ENCODE measurements at places on chromosomes 6 and 20.

DNA sequence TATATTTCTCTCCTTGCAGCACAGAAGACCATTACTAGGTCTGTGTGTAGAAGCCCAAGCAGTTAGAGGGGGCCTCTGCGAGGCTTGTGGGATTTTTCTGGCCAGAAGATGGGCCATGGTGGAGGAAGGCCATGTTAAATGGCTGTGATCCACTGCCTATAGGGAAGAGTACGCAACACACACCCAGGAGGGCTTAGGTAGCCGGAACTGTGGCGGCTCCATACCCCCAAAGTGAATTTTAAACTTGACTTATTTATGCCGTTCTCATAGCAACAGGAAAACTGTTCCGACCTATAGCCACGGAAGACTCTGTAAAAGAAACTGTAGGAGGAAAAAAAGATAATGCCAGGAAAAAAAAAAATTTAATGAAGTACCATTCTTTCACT lies 69.5 kb downstream of the SLX4IP start:
- no peak for DNase-seq

DNA sequence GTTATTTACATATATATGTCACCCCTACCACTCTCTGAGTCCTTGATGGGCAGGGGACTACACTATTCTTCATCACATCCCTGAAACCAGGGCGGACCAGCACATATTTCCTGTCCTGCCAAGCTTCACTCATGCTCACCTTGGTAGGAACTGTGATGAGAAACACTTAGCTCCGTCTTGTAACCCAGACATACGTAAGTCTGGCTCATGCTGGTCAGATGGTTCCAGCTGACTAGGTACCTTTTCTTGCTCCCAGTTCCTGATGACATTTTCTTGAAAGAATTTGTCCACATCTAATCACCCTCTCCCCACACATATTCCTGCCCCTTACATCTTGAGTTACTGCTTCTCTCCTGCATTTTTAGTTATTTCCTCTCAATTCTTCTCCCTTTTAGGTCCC lies 122.2 kb upstream of the MYLIP start:
- DNase-seq = no peak

- DNase-seq = no peak
Measured at GRCh38 chr6:79710127-79710526, 79.0 kb downstream of the SH3BGRL2 start.

- no peak for DNase-seq
Measured at GRCh38 chr6:20416567-20417345, 15.1 kb downstream of the E2F3 start.

DNA sequence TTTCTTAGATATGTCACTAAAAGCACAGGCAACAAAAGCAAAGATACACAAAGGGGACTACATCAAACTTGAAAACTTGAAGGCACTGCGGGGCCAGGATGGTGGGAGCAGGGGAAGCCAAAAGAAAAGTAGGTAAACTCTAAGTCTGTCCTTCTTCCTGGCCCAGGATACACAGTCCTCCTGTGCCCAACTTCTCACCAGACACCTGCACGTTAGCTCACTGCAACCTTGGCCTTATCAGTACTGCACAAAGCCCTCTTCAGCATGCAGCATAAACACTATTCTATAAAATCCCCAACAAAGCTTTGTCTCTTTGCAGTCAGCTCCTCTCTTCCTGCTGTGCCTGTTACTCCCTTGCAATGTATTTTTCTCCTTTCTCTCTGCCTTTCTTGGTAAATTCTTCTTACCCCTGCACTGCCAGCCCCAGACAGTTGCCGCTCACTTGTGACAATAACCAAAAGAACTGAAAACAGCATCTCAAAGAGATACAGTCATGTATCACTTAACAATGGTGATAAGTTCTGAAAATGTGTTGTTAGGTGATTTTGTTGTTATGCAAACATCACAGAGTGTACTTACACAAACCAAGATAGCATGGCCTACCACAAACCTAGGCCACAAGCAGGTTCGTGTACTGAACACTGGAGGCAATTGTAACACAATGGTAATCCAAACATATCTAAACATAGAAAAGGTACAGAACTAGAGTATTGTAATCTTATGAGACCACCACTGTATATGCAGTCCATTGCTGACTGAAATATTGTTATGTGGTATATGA lies 51.2 kb downstream of the NINL start:
- DNase-seq = peak; percentile 29

DNA sequence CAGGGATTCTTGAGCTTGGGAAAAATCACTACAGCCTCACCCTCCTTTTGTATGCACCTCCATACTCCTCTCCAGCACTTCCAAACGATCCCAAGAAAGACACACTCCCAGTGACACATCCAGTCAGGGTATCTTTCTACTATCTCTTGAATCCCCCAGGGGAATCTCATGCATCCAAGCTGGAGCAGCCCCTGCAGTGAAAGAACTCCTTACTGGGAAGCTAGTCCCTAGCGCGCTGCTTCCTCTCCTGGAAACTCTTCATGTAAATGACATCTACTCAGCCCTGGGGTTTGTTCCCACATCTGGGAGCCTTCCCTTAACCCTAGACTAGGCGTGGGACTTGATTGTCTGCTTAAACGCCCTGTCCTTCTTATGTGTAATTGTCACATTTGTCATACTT lies 329.1 kb upstream of the QKI start:
- DNase-seq = no peak

DNA sequence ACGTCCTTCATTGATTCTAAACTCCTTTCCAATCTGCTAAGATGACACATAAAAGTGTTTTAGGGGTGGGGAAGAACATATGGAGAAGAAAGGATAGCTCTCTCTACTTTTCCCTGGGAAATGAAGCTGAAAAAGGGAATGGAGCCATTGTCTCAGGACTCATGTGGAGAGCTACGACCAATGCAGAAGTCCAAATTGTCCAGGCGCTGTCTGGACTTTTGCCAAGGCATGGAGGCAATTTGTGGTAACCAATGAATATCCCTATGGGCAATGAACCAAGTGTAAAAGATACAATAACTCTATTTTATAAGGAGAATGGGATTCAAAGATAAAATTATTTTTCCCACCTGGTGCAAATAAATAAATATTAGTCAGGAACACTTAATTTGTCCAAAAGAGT lies 16.1 kb downstream of the FBXL4 start:
- DNase-seq = peak; percentile 8

GRCh38 chr6:111552241-111552744 lies 53.4 kb downstream of the TRAF3IP2 start:
- peak; percentile 85 for DNase-seq

- DNase-seq = no peak
Measured at GRCh38 chr20:49276961-49277785, 684 bp downstream of the ZNFX1 start.

GRCh38 chr6:108432792-108433191 lies 127.9 kb upstream of the FOXO3 start:
- DNase-seq = no peak

- no peak for DNase-seq
Measured at GRCh38 chr20:54585217-54585616, 109.8 kb downstream of the DOK5 start.

DNA sequence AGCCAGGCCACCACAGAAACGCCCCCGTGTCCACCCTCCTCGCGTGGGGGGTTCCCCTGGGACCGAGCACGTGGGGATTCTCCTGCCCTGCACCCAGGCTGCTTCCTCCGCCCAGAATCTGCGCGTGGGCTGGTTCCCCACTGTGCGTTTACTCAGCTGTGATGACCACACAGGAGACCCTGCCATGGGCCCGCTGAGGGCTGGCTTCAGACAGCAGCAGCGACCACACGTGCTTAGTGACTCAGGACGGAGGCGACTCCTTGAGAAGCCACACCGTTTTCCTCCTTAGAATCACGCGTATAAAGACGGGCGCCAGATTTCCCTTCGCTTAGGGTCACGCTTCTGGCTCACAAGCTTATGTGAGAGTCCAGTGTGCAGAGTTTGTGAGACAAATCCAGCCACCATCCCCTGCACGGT lies 63.9 kb upstream of the PDE10A start:
- DNase-seq = no peak

GRCh38 chr6:115894426-115894992 lies 166.2 kb downstream of the FRK start:
- no peak for DNase-seq

- DNase-seq = peak; percentile 35
Measured at GRCh38 chr20:49608752-49609670, 41.1 kb upstream of the PTGIS start.

DNA sequence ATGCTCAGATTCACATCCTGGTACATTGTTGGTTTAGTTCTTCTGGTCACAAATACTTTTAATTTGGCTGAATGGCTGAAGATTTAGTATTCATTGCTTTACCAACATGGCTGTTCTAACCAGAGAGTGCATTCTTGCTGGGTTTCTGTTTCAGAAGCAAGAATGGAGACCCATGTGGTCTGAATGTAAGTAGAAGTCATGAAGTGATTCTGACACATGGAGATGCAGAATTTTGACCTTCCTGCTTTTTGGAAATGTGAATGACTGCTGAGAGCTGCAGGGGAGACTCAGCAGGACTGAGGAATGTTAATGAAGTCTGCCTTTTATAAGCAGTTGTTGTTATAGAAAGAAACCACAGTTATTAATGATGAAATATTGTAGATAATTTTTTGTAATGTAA lies 576.1 kb upstream of the MARCKS start:
- DNase-seq = no peak

GRCh38 chr6:117169781-117170281 lies 95.5 kb upstream of the VGLL2 start:
- DNase-seq = no peak

- DNase-seq = no peak
Measured at GRCh38 chr6:48826152-48826515, 636.9 kb downstream of the MMUT start.

- DNase-seq = no peak
Measured at GRCh38 chr20:31560746-31561598, 44.1 kb upstream of the ID1 start.

GRCh38 chr6:128307671-128308070 lies 212.7 kb downstream of the PTPRK start:
- no peak for DNase-seq

GRCh38 chr6:151803743-151804142 lies 3.7 kb upstream of the ESR1 start:
- DNase-seq = no peak

DNA sequence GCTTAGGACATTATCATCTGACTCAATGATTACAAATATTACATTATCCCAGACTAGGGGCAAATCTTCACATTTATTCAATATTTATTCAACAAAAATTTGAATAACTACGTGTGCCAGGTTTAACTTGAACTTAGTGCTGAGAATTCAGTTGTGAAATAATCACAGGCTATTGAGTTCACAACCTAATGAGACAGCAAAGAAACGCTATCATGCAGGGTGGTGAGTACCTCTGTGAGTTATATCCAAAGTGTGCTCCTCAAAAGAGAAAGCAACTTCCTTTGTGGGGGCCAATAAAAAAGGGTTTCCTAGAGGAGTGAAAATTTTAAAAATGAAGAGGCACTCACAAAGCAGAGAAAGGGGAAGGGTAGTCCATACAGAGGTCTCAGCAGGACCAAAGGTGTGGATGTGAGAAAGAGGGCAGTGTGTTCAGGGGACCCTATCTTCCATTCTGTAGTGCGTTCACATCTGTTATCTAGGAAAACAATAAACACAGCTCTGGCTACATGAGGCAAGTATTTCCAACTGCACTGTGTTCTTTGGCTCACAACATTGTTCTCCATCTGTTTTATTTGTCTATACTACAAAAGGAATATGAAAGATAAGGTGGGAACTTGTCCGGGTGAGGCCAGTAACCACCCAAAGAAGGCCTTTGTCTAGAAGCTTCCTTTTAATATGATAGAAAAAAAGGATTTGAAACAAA lies 155.4 kb upstream of the MARCKS start:
- no peak for DNase-seq

- DNase-seq = no peak
Measured at GRCh38 chr20:20139403-20139802, 87.1 kb downstream of the CFAP61 start.

GRCh38 chr20:12414446-12415274 lies 497.0 kb downstream of the BTBD3 start:
- DNase-seq = peak; percentile 29

- no peak for DNase-seq
Measured at GRCh38 chr6:95544517-95545225, 32.7 kb upstream of the MANEA start.

DNA sequence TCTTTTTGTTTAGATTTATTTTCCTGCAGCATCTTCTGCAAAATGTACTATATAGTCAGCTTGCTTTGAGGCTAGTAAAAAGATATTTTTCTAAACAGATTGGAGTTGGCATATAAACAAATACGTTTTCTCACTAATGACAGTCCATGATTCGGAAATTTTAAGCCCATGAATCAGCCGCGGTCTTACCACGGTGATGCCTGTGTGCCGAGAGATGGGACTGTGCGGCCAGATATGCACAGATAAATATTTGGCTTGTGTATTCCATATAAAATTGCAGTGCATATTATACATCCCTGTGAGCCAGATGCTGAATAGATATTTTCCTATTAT lies 3.2 kb downstream of the FOXC1 start:
- no peak for DNase-seq

DNA sequence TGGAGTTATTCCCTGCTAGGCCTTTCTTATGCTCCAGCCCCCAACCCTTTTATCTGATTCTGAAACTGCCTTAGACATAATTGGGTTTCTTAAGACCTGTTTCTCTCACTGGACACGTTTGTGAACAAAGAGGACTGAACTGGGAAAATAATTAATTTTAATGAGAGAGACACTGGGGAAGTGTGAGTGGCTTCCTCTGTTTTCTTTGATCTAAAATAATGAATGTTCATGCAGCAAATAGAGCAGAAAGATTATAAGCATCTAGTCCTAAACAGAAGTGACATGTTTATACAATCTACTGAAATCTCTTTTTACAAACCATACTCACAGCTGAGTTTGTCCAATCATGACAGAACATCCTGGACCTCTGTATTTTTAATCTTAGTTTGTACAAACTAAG lies 157.6 kb downstream of the SH3BGRL2 start:
- no peak for DNase-seq

- DNase-seq = no peak
Measured at GRCh38 chr6:148440877-148441453, 98.3 kb downstream of the SASH1 start.

DNA sequence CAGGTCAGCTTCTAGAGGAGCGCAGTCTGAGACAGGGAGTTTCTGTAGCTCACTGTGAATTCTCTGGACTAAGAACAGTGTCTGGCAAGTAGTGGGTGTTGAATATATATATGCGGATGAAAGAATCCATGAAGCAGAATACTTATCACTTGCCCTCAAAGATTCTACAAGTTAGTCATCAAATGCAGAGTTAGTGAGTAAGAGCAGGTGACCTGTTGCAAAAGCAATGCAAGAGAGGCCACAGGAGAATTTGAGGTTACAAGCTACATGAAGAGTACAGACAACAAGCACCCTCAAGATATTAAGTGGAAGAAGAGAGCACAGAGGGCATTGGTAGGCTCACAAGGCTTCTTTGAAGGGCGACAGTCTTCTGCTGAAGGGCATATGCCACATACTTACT lies 103.4 kb upstream of the BTBD3 start:
- DNase-seq = no peak

- DNase-seq = no peak
Measured at GRCh38 chr6:91141346-91141745, 554.5 kb upstream of the MAP3K7 start.
